ENCODE measurements at places on chromosomes 5 and 9. TPM values are rescaled to one million over a fixed set of nuclear protein-coding genes. Genes with fewer than 3 reads are reported as not detected.

STING1 gene
- total RNA-seq, result 52.5 TPM

DNA sequence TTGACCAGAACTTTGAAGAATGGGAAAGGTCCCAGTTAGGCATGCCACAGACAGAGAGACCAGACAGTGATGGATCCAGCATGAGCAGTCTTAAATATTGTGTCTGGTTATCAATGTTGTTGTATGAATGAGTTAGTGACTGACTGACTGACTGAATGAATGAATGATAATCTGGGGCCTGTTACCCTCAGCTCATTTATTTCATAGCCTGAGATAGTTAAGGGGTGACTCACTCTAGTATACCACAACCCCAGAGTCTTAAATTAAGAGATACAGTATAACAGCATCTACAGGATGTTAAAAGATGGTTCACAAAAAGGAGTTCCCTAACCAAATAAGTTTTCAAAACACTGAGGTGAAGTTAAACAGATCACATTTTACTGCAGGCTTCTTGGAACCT lies 133.5 kb downstream of the SGCD start:
- DNase-seq, result no peak

GRCh38 chr5:154078272-154078671 lies 39.5 kb downstream of the MFAP3 start:
- DNase-seq, result no peak

- DNase-seq, result no peak
Observed at GRCh38 chr9:71941998-71942567, 30.6 kb downstream of the C9orf85 start.

PCDHB2 gene
- 3.4 TPM for total RNA-seq

GRCh38 chr5:37771203-37771611 lies 68.6 kb downstream of the GDNF start:
- no peak for DNase-seq

SPAAR gene
- total RNA-seq, result 25.3 TPM

DNA sequence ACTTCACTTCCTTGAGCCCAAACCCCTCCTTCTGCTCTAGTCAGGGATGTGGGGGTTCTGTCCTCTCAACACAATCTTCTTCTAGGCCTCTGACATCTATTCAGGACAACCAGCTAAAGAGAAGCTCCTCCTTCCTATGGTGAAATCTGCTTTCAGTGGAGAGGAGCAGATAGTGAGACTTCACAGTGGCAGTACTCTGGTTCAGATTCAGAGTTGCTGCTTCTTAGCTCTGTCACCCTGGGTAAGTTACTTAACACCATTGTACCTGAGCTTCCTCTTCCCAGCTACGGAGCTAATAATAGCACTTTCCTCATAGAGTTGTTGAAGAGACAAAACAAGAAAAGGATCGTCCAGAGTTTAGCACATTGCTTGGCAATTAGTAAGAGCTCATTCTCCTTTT lies 77.3 kb upstream of the LARP1 start:
- DNase-seq, result no peak

- DNase-seq, result no peak
Observed at GRCh38 chr9:71179183-71179582, 57.8 kb upstream of the TRPM3 start.

WNK2 gene
- 1.1 TPM for total RNA-seq

PCDHA1 gene
- total RNA-seq, result not detected

DNA sequence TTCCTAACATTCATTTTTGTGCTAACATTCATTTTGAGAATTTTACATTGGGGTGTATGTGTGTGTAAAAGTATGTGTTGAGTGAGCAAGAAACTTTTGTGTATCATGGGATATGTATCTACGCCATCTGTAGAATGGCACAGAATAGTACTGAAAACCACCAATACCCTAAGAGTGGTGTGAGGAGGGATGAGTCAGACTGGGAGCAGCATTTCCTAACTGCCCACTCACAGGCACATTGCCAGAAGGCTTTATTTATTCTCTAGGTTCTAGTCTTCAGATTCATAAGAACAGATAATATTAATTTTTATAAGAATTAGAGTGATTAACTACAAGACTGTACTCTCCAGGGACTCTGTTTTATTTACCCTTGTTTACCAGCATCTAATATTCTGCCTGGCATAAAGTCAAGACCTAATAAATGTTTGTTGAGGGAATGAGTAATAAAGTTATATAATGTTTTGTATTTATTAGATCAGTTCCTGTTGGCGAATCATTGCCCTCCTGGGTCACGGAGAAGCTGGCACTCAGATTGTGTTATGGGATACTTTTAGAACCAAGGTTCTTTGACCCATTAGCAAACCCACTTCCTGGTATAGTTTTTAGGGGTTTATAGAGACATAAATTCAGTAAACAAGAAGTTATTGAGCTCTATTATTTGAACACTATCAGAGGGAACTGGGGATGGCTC lies 159.1 kb upstream of the PPP2R2B start:
- DNase-seq, result no peak

GRCh38 chr5:173435447-173435846 lies 107.2 kb upstream of the STC2 start:
- DNase-seq, result no peak

HABP4 gene
- total RNA-seq, result 20.7 TPM
